ACHN (cell line): ENCODE measurements at places on chromosomes 12 and 14.

DNA sequence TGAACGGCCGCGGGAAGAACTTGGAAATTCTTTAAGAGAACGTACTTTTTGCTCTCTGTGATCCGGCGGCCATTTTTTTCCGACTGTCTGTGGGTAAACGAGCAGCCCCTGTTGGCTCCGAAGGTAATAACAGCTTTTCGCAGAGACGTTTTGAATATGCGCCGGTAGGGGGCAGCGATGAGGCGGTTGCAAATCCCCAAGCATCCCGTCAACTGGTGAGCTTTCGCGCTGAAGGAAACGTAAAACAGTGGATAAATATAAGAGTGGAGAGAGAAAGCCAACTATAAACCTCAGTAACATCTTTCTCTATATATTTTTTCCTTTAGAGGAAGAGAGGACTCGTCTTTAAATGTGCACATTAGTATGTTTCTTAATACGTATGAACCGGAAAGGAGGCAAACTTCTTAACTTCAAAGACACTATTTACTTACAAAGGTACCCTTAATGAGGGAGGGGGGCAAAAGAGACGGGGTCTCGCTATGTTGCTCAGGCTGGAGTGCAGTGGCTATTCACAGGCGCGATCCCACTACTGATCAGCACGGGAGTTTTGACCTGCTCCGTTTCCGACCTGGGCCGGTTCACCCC lies 9.6 kb upstream of the NEMF start:
- DNase-seq: peak; percentile 73

- DNase-seq: peak; percentile 8
Observed at GRCh38 chr14:80390906-80391305, 179.6 kb upstream of the DIO2 start.

DNA sequence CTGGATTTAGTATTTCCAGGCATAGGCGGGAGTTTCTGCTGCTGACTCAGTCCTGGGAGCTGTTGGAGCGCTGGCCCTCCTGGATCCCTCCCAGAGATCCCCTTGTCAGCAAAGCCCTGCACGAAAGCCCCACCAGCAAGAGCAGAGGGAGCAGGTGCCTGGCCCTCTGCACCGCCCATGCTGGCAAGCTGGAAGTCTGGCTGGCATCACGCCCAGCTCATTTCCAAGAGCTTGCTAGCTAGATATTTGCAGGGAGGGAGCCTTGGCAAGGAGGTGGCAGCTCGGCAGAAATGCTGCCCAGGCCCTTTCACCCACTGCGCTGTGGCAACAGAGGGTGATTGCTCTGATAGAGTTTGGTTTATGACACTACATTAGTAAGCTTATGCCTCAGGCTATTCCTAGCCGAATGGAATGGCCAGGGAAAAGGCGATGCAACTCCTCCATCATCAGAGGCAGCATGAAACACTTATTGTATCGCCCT lies 193.9 kb downstream of the EMP1 start:
- DNase-seq: peak; percentile 99

- no peak for DNase-seq
Observed at GRCh38 chr12:52602552-52602951, 1.3 kb upstream of the KRT72 start.

DNA sequence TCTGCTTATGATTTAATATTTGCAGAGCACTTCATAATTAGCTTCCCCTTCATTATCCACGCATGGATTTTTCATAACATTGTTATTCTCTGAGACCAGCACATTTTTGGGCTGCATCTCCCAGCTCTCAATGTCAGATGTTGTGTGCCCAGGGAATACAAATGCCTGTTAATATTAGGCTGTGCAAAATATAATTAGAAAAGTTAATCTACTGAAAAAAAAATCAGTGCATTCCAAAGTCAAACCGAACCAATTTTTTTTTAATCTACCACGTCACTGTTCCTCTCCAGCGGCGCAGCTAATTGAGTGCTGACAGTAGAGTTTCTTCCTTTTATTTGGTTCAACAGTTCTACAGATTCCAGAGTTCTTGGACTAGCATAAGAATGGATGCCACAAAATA lies 191.0 kb upstream of the RGS6 start:
- DNase-seq: no peak

- DNase-seq: no peak
Observed at GRCh38 chr14:32312010-32312331, 17.1 kb upstream of the AKAP6 start.

- peak; percentile 22 for DNase-seq
Observed at GRCh38 chr14:70052990-70053389, 135.8 kb downstream of the SLC8A3 start.

GRCh38 chr14:93369713-93370266 lies 22.8 kb downstream of the COX8C start:
- DNase-seq: no peak

- no peak for DNase-seq
Observed at GRCh38 chr12:94171595-94171930, 23.2 kb downstream of the PLXNC1 start.

GRCh38 chr12:56160193-56160763 lies 2.1 kb downstream of the MYL6 start:
- DNase-seq: no peak

DNA sequence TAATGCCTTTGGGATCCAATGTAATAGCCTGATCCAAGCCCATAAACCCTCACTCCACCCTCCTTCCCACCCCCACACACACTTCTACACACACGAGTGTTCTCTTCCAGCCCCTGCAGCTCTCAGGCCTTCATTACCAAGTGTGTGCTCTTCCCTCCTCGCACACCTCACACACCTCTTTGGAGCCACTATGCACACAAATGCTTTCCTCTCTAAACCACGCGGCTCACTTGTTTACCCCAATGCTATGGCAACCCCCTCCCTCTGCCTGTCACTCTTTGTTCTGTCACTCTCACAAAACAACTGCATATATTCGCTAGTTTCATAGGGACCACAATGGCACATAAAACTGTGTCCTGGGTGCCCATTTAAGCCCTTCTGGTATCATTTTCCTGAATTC lies 35.1 kb downstream of the PPP2R5E start:
- no peak for DNase-seq

- DNase-seq: no peak
Observed at GRCh38 chr12:19048943-19049342, 80.6 kb upstream of the PLEKHA5 start.

GRCh38 chr12:88985011-88985410 lies 367.3 kb downstream of the DUSP6 start:
- DNase-seq: no peak

DNA sequence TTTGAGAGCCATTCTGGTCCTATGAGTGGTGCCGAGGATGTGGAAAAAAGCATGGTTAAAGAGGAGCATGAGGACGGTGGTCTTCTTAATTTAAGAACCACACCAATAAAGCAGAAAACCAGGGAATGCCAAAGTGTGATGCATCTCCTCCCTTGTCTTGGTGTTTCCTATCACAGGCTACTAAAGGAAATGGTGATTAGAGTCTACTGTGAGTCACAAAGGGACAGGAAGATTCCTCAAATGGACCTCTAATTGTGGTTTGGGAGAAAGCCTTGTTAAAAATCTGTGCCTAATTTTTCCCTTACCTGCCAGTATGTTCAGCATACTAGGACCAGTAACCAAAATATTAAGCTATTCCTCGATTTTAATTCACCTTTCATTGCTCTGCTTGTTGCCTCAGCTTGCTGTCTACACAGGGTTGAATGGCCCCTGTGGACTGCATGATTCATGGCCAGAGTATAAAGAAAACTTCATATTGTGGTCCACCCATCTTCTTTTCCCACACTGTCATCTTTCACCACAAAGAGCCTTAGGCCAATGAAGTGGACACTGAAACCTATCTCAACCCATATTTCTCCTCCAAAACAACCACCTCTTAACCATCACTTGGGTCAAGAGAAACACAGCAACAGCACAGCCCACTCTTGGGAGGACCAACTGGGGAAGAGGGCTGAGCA lies 38.8 kb downstream of the DIO2 start:
- DNase-seq: no peak

GRCh38 chr12:130458341-130458740 lies 120.7 kb downstream of the PIWIL1 start:
- no peak for DNase-seq

- no peak for DNase-seq
Observed at GRCh38 chr12:104944252-104944651, 13.8 kb downstream of the SLC41A2 start.

GRCh38 chr12:80374615-80375014 lies 69.4 kb upstream of the PTPRQ start:
- no peak for DNase-seq
